GOT3 (cell line): ENCODE measurements at places on chromosomes 12 and 14.

GRCh38 chr12:103128862-103129501 is 171.5 kb downstream of the ASCL1 start:
- DNase-seq: no peak

DNA sequence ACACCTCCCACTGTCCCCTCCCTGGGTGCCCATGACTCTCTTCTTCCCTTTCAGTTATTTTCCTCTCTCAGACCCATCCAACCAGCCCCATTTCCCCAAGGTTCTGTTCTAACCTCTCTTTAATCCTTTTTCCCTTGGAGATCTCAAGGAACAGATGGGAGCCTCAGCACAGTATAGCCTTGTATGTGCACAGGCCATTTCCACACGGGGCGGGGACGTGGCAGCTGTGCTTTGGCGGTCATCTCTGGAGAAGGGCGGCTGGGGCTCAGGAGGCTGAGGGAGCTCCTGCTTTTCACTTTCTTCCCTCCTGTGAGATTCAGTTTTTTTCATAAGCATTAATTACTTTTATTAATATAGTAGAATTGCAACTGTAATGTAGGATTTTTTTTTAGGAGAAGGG is 212.2 kb downstream of the ZFP36L1 start:
- no peak for DNase-seq

- DNase-seq: no peak
Observed at GRCh38 chr12:123721245-123721644, 9.1 kb downstream of the ATP6V0A2 start.

- no peak for DNase-seq
Observed at GRCh38 chr12:106174876-106175275, 36.1 kb upstream of the NUAK1 start.

- DNase-seq: no peak
Observed at GRCh38 chr14:43877351-43877960, 629.6 kb downstream of the FSCB start.

DNA sequence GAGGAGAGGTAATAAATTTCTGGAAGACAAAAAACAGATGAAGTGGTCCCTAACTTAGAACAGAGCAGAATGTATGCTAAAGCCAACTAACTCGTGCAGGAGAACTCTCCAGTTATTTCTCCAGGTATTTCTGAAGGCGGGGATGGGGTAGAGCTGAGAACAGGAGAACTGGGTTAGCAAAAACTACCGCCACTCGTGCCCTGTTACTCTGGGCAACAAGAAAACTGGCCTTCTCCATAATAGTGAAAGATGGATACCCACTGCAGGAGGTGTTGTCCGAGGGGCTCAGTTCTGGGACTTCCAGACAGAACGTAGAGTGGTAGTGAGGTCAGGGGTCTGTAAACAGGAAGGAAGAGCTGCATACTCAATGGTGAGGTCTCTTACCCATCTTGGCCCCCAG is 187.3 kb upstream of the FRMD6 start:
- no peak for DNase-seq

DNA sequence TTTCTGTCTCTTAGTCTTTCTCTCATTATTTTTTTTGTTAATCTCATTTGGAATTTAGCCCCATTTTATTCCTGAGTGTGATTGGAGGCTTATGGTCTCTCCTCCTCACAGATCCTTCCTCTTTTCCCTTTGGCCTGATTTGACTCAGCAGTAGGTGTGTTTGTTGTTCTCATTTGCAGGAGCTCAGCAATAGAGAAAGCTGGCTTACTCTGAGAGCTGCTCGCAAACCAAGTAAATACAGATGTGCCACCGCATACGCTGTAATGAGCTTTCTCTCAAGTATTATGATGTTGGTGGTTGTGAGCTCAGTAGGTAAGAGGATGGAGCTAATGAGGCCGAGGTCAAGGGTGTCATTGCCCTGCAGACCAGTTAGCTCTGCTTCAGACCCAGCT is 206.5 kb downstream of the ETV6 start:
- DNase-seq: no peak

GRCh38 chr14:90440021-90440451 is 43.2 kb downstream of the CALM1 start:
- DNase-seq: no peak

DNA sequence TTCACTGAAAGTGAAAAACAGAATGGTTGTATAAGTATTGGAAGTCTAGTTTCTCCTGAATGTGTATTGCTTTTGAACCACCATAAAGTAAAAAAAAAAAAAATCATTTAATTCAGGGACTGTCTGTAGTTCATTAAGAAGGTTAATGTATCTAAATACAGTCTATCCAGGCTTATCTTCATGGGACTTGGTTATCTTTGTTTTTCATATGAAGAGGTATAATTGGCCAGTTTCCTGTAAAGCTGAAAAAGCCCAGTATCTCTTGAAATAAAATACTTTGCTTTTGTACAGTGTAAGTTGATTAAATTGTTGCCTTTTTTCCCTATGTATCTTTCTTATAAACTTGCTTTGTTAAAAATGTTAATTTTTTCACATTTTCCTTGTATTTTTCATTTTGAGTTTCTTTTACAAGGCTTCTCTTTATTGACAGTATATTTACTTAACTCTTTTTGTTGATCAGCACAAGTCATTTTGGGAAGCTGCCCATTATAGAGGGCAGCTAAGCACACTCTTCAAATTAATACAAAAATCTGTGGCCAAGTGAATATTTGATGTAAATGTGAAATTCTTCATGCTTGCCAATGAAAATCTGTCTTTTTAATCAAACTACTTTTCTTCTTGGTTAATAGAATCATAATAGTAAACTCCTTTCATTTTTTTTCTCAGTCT is 156.0 kb downstream of the TMTC3 start:
- DNase-seq: no peak

GRCh38 chr14:26293909-26294308 is 303.9 kb downstream of the NOVA1 start:
- no peak for DNase-seq

- no peak for DNase-seq
Observed at GRCh38 chr14:36068777-36069534, 107.6 kb downstream of the PTCSC3 start.

DNA sequence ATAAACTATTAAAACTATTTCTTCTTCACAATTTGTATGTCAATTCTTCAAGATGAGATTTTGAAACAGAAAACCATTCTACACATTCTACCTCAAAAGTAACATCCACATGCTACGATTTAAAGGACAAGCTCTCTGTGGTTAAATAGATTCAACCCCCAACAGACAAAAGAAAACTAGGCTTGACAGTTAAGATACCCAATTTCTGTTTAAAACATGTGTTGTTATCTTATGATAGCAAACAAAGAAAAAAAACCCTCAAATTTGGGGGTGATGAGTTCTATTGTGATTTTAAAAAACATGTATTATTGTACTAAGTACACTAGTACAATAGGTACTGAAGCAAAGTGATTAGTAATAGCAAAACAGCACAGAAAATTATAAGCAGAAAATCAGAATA is 33.8 kb downstream of the ATF7 start:
- DNase-seq: no peak

GRCh38 chr14:28097585-28097984 is 669.0 kb upstream of the FOXG1 start:
- DNase-seq: no peak

- no peak for DNase-seq
Observed at GRCh38 chr14:70692210-70692609, 50.5 kb downstream of the TTC9 start.

- DNase-seq: peak; percentile 85
Observed at GRCh38 chr12:63843721-63844390, 644 bp upstream of the SRGAP1 start.

GRCh38 chr12:6062757-6063735 is 61.4 kb downstream of the VWF start:
- DNase-seq: no peak

DNA sequence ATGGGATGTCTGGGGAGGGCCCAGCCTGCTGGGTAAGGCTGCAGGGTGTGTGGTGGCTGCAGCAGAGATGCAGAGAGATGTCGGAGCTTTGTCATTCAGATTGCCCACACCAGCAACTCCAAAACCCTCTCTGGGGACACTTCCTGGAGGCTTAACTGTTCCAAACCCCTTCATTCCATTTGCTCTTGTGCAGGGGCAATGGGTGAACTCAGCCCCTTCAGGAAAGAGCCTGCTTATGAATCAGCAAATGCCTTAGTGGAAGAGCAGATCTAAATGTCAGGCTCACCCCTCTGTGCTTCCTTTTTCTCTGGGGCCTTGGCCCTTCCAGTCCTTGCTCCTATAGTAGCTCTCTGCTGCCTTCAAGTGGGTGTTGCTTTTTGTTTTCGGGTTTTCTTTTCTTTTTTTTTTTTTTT is 36.7 kb upstream of the GPATCH2L start:
- no peak for DNase-seq

DNA sequence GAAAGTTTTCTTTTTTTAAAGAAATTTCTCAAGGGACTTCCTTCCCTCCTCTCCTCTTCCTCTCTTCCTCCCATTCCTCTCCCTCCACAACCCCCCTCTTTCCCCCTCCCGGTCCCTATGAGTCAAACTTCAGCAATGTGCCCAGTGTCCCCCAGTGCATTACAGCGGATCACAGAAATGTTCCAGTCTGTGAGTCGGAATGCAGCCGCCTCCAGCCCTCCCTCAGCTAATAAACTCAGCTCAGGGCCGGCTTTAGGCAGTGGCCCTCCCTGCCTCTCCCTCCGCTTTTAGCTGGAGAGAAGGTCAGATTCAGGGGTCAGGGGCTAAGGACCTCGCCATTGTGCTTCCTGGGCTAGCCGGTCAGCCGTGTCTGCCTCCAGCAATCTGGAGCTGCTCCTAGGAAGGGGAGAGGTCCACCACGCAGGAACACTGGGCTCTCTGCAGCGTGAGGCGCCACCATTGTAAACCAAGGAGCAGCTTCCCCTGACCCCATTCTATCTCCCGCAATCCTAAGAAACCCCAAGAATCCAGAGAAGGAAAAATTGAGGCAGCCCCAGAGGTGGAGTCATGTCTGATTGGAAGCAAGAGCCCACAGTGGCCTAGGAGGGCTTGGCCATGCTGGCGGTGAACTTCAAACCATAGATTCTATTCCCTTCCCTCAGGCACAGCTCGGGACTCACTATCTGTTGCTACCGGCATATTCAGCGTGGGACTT is 1.1 kb upstream of the HDAC7 start:
- peak; percentile 56 for DNase-seq

DNA sequence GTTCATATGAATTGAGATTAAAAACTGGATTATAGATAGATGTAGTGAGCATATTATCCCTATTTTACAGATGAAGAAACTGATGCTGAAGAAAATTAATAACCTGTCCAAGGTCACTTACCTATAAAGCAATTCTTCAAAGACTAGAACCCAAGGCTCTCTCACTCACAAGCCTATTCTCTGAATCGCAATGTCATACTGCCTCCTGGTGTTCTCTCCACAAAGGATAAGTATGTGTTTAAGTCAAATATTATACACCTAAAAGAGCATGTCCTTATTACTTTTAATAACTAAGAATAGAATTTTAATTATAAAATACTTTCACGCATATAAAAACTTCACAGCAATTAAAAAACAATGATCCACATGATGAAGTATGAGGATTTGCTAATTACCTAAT is 721.3 kb upstream of the USP15 start:
- DNase-seq: no peak

DNA sequence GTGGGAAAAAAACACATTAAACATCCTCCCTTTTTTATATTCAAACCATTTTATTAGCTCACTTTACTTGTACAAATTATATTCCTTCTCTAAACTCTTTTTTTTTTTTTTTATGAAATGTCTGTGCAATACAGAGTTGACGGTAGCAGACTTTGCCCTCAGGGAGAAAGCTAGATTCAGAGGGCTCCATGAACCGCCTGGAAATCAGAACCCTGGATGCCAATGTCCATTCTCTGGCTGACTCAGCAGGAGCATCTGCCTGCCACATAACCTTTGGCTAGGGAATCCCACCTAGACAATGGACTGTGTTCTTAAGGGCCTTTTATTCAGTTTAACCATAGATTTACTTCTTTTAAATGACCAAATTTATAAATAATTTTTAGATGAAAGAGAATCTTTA is 467.0 kb downstream of the MDGA2 start:
- DNase-seq: no peak

GRCh38 chr14:54857830-54858269 is 44.8 kb downstream of the GCH1 start:
- DNase-seq: no peak

DNA sequence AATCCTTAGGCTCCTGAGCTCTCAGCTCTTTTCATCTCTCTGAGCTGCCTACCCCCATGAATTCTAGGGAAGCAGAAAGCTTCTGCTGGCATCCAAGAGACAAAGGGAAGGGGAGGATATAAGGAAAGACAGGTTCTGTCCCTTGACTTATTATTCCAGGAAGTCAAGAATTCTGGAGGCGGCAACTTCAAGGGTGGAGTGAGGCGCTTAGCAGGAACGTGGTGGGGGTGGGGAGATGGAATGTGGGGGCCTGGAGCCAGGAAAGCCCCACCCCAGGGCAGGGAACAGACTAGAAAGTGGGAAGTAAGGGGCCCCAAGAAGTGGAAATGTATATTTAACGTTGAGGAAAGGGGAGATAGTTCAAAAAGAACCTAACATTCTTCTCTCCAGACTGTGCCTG is 1.4 kb downstream of the CALCOCO1 start:
- DNase-seq: no peak
